Urinary bladder (tissue), 4 donors: ENCODE measurements at places on chromosomes 1 and 21.
A peak's percentile ranks its signal among the peaks of the same experiment; 100 is the strongest.

GRCh38 chr1:178266619-178267066, 172.7 kb downstream of the RASAL2 start:
- no peak for DNase-seq

DNA sequence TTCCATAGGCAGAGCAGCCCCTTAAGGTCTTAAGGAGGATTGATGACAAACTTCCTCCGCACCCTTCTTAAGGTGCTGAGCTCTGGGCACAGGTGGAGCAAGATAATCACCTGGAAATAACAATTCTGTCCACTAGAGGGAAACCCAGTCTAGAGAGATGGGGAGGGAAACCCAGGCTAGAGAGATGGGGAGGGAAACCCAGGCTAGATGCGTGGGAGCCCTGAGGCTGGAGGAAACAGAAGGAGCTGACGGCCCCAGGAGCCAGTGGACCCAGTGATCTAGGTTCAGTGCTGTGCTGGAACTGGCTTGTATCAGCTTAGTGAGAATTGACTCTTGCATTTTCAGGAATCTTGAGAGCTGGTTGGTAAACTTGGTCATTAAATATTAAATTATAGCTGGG, 17.8 kb upstream of the MYCL start:
- DNase-seq: no peak

GRCh38 chr1:9357958-9358357, 65.3 kb downstream of the SPSB1 start:
- no peak for DNase-seq

GRCh38 chr1:27163093-27163492, 8.2 kb upstream of the SLC9A1 start:
- DNase-seq: no peak

- no peak for DNase-seq
Measured at GRCh38 chr1:168911370-168911769, 182.4 kb upstream of the DPT start.

DNA sequence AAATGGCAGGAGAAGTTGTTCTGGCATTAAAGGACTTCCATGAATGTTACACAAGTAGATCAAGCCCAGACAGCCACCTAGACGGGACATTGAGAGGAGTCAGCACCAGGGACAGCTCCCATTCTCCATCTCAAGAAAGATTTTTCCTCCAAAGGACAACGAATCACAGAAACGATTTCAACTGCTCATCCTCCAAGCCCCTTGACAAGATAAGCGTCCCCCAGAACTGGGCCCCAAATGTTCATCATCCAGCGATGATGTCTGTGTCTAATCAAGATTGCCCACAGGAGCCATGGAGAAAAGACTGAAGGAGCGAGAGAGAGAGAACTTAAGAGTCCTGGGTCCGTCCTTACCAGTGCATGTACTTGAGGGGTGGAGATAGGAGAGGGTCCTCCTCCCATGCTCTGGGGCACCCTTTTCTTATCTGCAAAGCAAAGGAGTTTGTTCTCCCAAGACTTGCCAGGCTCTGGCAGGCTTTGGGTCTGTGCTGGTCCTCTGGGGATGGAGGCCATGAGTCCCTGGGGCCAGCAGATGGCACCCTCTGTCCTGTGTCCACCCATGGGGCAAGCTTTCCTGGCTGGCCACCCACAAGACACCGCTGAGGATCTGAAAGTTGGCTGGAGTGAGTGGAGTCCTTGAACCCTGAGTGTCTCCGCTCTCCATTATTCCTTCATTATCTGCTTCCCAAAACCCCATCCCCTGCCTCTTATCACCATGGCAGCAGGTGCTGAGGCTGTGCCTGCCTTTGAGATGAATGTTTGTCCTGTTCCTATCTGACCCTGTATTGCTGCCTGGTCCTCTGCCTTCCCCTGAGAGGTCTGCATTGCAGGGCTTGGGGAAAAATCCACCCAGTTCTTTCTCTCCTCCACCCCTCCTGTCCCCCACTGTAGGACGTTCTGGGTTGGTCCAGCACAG, 164.6 kb downstream of the ACTL8 start:
- no peak for DNase-seq

GRCh38 chr1:47527653-47528272, 89.9 kb downstream of the FOXD2 start:
- no peak for DNase-seq

- DNase-seq: peak; percentile 13
Measured at GRCh38 chr1:159141584-159142390, 29.6 kb upstream of the CADM3 start.

- no peak for DNase-seq
Measured at GRCh38 chr1:8599646-8600212, 217.7 kb downstream of the RERE start.

DNA sequence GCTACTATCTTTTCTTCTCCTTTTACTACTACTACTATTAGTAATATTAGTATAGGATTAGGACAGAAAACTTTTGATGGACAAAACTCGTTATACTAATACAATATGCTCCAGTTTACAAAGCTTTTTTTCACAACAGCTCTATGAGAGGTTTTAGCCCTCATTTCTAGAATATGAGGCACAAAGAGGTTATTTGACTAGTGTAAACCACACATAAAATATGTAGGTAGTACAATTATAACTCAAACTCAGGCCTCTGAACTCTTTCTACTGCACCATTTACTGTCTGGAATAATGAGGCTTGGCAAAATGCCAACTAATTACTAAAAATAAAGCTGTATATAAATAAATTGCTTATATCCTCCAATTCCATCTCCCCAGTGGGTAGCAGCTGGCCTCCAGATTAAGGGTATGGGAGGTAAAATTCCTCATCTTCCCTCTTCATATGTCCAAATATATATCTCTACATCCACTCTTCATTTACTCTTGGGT, 99.9 kb downstream of the LYST start:
- DNase-seq: no peak

GRCh38 chr1:53696051-53696450, 42.9 kb downstream of the GLIS1 start:
- DNase-seq: no peak

- no peak for DNase-seq
Measured at GRCh38 chr1:209057901-209058300, 525.6 kb upstream of the CAMK1G start.

DNA sequence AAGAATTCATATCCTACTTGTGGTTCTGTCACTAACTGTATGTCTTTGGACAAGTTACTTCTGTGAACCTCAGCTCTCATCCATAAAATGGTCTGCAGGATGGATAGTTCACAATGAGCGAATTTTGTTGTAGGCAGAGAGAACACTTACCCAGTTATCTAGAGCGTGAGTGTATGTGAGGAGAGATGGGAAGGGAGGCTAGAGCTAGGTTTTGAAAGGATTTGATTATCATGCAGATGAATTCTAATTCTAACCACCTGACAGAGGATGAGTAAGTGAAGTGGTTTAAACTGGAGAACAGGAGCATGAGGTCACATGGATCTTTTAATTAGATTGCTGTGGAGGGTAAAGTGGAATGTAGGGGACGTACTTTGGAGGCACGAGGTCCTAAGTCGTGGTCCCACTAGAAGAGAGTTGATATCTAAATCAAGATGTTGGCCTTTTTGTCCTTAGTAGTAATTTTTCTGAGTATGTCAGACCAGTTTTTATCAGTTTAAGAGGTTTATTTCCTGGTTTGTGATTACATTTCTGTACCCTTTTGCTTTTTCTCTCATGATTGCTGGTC, 5.0 kb downstream of the SUCO start:
- DNase-seq: no peak

- no peak for DNase-seq
Measured at GRCh38 chr1:247437551-247438505, 20.1 kb downstream of the OR2B11 start.
